ENCODE measurements at places on chromosomes 13 and 19. TPM values are rescaled to one million over a fixed set of nuclear protein-coding genes. Genes with fewer than 3 reads are reported as not detected.

DNA sequence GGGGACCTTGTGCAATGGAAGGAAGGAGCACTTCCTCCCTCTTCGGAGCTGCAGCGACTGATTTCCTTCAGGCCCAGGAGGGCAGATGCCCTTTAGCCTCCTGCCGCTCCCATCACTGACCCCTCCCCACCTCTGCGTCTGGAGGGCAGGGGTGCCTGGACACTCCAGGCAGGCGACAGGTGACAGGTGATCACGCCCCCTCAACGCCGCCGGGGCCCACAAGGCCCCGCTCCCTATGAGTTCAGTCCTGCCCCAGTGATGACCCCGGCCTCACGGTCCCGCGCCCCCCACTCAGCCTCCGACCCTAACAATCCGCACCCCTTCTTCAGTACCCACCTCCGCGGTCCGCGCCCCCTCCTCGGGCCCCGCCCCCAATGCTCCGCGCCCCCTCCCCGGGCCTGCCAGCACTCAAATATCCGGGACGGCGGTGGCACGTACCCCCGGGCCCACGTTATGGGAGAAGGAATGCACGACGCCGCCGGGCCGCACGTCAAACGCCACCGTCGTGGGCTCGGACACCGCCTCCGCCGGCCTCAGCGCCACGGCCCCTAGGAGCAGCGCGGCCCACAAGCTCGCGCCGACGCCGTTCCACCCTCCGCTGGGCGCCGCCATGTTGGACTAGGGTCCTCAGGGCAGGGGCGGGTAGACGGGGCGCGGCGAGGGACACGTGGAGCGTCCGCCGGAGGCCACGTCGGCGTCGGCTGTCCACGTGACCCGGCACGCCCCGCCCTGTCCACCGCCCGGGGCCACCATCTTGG is at the start of gene MYDGF:
Gene MYDGF, minus strand, starts transcription at position 620 of the 758 bp plus-strand sequence. Its CDS starts 8 bp downstream, at position 612.
- peak within 1 kb of the TSS; percentile 89 for H3K4me3 ChIP-seq
- H3K4me1 ChIP-seq, result peaks cover 15% of the 10 kb centered on the region
- DNase-seq, result peak; percentile 96
- peak within 1 kb of the TSS; percentile 84 for H3K27ac ChIP-seq

- H3K27me3 ChIP-seq, result no peaks in the 10 kb centered on the region
- no peak for DNase-seq
- no peak overlapping the region for H3K4me3 ChIP-seq
- no peak overlapping the region for H3K27ac ChIP-seq
- peaks cover 2% of the 10 kb centered on the region for H3K4me1 ChIP-seq
- no peaks in the 10 kb centered on the region for H3K36me3 ChIP-seq
Observed at GRCh38 chr13:77360032-77360685, 33.3 kb upstream of the MYCBP2 start.

GRCh38 chr19:10918359-10918758 is 10.1 kb downstream of the YIPF2 start:
- no peak overlapping the region for H3K27ac ChIP-seq
- H3K36me3 ChIP-seq, result peaks cover 2% of the 10 kb centered on the region
- H3K27me3 ChIP-seq, result no peaks in the 10 kb centered on the region
- no peaks in the 10 kb centered on the region for H3K4me1 ChIP-seq
- no peak overlapping the region for H3K4me3 ChIP-seq

GRCh38 chr13:83281654-83282053 is 600.6 kb downstream of the SLITRK1 start:
- H3K4me3 ChIP-seq, result no peak overlapping the region
- H3K4me1 ChIP-seq, result no peaks in the 10 kb centered on the region
- H3K27ac ChIP-seq, result no peak overlapping the region
- no peaks in the 10 kb centered on the region for H3K27me3 ChIP-seq
- no peak for DNase-seq

DNA sequence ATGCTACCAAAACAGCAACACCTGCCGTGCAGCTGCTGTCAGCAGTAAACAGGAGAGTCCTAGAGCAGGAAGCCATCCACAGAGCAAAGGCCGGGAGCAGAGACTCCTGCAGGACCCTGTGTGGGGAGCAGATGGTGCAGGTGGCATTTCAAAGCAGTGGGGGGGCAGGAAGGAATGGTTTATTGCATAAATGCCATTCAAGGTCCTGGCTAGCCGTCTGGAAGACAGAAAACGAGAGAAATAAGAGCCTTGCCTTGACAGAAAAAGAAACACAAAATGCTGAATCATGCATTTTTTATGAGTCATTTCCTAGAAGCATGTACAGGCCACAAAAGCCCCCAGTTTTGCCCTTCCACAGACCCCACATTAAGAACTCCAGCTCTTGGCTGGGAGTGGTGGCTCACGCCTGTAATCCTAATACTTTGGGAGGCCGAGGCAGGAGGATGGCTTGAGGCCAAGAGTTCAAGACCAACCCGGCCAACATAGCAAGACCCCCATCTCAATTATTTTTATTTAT is 5.4 kb downstream of the RSPH6A start:
- peaks cover 34% of the 10 kb centered on the region for H3K27me3 ChIP-seq
- H3K36me3 ChIP-seq, result peaks cover 2% of the 10 kb centered on the region
- H3K4me1 ChIP-seq, result peaks cover 11% of the 10 kb centered on the region
- H3K27ac ChIP-seq, result no peak overlapping the region

DNA sequence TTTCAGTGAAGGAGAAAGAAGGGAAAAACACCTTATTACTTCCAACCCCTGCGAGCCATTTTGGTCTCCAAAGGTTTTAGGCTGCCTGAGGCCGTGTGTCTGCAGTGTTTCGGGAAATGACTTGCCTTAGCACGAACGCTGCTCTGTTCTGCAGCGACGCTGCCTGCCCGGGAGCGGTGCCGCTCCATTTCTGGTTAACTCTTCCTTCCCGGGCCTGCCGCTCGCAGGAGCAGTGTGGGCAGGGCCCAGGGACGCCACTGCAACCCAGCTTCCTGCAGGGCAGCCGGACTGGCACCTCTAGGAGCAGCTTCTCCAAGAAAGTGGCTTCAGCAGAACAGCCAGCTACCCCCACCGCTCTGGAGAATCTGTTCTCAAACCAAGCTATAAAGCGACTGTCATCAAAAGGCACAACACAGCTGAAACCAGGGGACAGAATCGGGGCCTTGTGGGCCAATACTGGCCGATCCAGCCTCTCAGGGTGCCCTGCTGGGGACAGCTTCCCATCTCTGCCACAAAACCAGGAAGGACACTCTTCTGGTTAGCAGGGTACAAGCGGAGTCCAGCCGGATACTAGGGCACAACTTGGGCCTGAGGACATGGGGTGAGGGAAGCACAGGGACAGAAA is 72.2 kb downstream of the KCTD15 start:
- H3K27ac ChIP-seq, result no peak overlapping the region
- no peaks in the 10 kb centered on the region for H3K4me1 ChIP-seq
- peaks cover 18% of the 10 kb centered on the region for H3K27me3 ChIP-seq
- H3K4me3 ChIP-seq, result no peak overlapping the region

DNA sequence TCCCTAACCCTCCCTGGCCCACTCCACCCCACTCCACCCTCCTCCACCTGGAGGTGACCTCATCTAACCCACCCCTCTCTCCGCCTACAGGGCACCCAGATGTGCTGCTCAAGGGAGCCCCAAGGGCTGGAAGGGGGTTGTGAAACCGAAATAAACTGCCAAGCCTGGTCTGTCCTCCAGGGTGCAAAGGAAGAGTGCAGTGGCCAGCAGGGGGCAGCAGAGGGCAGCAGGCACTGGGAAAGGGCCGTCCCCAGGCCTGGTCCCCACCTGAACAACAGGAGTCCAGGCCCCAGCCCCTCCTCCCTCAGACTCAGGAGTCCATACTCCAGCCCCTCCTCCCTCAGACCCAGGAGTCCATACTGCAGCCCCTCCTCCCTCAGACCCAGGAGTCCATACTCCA is 8.4 kb upstream of the BCAM start:
- H3K27me3 ChIP-seq, result no peaks in the 10 kb centered on the region
- no peaks in the 10 kb centered on the region for H3K36me3 ChIP-seq
- no peak overlapping the region for H3K4me3 ChIP-seq
- H3K4me1 ChIP-seq, result peaks cover 9% of the 10 kb centered on the region
- peak; percentile 84 for DNase-seq
- no peak overlapping the region for H3K27ac ChIP-seq

- no peaks in the 10 kb centered on the region for H3K36me3 ChIP-seq
- H3K27me3 ChIP-seq, result no peaks in the 10 kb centered on the region
- no peak for DNase-seq
- no peak overlapping the region for H3K4me3 ChIP-seq
- H3K27ac ChIP-seq, result no peak overlapping the region
Observed at GRCh38 chr13:75946536-75947284, 310.6 kb downstream of the LMO7 start.

DNA sequence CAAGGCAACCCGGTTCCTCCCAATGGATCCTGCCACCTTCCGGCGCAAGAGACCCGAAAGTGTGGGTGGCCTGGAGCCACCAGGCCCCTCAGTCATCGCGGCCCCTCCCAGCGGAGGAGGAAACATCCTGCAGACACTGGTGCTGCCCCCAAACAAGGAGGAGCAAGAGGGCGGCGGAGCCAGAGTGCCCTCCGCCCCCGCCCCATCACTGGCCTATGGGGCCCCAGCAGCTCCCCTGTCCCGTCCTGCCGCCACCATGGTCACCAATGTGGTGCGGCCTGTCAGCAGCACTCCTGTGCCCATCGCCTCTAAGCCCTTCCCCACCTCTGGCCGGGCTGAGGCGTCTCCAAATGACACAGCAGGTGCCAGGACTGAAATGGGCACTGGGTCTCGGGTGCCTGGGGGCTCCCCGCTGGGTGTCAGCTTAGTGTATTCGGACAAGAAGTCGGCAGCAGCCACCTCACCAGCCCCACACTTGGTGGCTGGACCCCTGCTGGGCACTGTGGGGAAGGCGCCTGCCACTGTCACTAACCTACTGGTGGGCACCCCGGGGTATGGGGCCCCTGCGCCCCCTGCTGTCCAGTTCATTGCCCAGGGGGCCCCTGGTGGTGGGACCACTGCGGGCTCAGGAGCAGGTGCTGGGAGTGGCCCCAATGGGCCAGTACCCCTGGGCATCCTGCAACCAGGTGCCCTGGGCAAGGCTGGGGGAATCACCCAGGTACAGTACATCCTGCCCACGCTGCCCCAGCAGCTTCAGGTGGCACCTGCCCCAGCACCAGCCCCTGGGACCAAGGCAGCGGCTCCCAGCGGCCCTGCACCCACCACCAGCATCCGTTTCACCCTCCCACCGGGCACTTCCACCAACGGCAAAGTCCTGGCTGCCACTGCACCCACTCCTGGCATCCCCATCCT is 11.2 kb upstream of the PRR19 start:
- no peak overlapping the region for H3K27ac ChIP-seq
- no peaks in the 10 kb centered on the region for H3K27me3 ChIP-seq
- peak; percentile 68 for DNase-seq
- peaks cover 9% of the 10 kb centered on the region for H3K36me3 ChIP-seq
- H3K4me1 ChIP-seq, result peaks cover 6% of the 10 kb centered on the region

DNA sequence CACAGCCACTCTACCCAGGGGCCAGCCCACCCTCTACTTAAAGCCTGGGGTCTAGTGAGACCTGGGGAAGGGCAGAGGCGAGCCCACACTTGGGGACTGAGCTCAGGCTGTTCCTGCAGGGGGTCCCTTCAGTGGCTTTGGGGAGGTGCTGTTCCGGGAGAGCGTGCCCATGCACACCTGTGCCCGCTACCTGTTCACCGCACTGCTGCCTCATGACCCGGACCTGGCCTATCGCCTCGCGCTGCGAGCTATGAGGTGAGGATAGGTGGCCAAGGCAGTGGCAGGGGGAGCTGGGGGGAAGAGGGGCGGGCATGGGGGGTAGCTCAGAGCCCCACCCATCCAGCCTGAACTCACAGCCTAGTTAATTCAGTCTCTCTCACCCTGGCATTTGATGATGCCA is 24.0 kb downstream of the ZSWIM4 start:
- DNase-seq, result no peak
- H3K4me1 ChIP-seq, result peaks cover 2% of the 10 kb centered on the region
- H3K36me3 ChIP-seq, result peaks cover 4% of the 10 kb centered on the region
- H3K4me3 ChIP-seq, result no peak overlapping the region
- H3K27me3 ChIP-seq, result no peaks in the 10 kb centered on the region
- H3K27ac ChIP-seq, result no peak overlapping the region

GRCh38 chr13:23928985-23929384 is 31.7 kb upstream of the C1QTNF9B start:
- no peak for DNase-seq
- H3K27ac ChIP-seq, result no peak overlapping the region
- peaks cover 22% of the 10 kb centered on the region for H3K27me3 ChIP-seq
- no peak overlapping the region for H3K4me3 ChIP-seq

GRCh38 chr13:26048741-26049140 is 3.1 kb downstream of the SHISA2 start:
- DNase-seq, result no peak
- no peaks in the 10 kb centered on the region for H3K36me3 ChIP-seq
- no peak overlapping the region for H3K4me3 ChIP-seq
- peaks cover 31% of the 10 kb centered on the region for H3K4me1 ChIP-seq

Gene RLN3
- total RNA-seq, result not detected

Gene LYL1
- total RNA-seq, result 2.9 TPM

Gene COL5A3
- 0.04 TPM for total RNA-seq

Gene SERTM1
- total RNA-seq, result not detected

Gene IL17D
- total RNA-seq, result 0.88 TPM

Gene PCDH20
- total RNA-seq, result not detected

All from activated naive CD8-positive, alpha-beta T cell treated with anti-CD3 and anti-CD28 coated beads for 36 hours (primary cell).